ENCODE measurements at places on chromosomes 6 and 20. TPM values are rescaled to one million over a fixed set of nuclear protein-coding genes. Genes with fewer than 3 reads are reported as not detected.

- H3K36me3 ChIP-seq: no peaks in the 10 kb centered on the region
- no peak overlapping the region for H3K27ac ChIP-seq
- no peaks in the 10 kb centered on the region for H3K27me3 ChIP-seq
Measured at GRCh38 chr6:56832225-56832624, 122.7 kb upstream of the BEND6 start.

GRCh38 chr6:12136905-12137304 is 124.8 kb downstream of the HIVEP1 start:
- H3K4me3 ChIP-seq: no peak overlapping the region
- H3K27ac ChIP-seq: no peak overlapping the region
- no peaks in the 10 kb centered on the region for H3K4me1 ChIP-seq
- H3K27me3 ChIP-seq: no peaks in the 10 kb centered on the region
- no peak for DNase-seq

DNA sequence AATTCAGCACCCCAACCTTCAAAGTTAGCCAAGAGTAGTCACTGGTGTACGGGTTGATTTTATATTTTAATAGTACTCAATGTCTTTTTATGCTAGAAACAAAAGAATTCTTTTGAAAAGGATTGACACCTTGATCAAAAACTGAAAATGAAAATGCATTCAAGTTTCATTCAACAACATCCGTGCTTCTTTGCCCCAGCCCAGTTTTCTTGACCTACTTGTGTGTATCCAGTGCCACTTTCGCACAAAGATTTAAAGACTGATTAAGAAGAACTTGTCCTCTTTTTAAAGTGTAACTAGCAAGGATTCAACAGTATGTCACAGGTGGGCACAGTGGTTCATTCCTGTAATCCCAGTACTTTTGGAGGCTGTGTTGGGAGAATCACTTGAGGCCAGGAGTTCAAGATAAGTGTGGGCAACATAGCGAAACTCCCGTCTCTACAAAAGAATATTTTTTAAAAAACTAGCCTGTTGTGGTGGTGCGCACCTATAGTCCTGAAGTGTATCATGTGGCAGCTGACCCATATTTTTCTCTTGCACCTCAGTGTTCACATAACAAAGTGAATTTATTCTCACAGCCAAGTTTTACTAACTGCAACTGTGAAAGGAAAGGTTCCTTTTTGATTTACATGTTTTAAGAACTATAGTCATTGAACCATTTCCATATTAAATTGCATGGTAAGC is 22.7 kb upstream of the CD2AP start:
- H3K4me1 ChIP-seq: no peaks in the 10 kb centered on the region
- no peak overlapping the region for H3K4me3 ChIP-seq

DNA sequence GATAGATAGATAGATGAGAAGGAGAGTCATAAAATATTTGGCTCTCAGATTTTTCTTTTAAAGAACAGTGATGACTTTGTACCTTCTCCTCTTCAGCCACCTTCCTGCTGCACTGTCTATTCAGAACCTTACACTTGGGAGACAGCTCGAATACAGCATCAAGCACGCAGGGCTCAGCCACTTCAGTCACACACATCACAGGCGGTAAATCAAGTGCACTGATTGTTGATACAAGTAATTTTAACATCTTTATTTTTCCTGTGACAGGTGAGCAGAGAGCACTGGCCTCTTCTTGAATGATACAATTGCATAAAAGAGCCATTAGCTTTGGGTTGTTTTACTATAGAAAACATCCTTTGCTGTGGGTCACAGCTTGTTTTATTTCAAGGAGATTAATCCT is 1118.5 kb upstream of the EYS start:
- H3K27me3 ChIP-seq: no peaks in the 10 kb centered on the region
- no peak overlapping the region for H3K4me3 ChIP-seq
- no peak overlapping the region for H3K27ac ChIP-seq
- no peaks in the 10 kb centered on the region for H3K36me3 ChIP-seq

DNA sequence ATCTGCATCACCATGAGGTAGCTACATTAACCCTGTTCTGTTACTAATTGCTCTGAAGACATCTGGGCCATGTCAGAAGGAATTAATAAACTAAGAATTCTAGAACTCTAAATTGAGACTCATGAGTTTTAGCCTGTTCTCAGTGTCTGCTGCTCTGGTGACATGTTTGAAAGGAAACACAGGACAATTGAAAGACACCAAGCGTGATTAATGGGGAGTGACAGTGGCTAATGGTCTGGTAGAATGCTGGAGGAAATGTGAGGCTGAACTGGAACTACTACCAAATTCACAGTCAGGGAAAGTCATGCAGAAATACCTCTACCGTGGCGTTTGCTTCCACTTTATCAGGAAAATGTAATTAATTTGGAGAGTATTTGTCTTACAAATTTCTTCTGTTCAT is 140.0 kb downstream of the TBC1D7 start:
- DNase-seq: no peak
- no peak overlapping the region for H3K4me3 ChIP-seq
- no peaks in the 10 kb centered on the region for H3K36me3 ChIP-seq
- H3K27ac ChIP-seq: no peak overlapping the region
- no peaks in the 10 kb centered on the region for H3K4me1 ChIP-seq

GRCh38 chr20:63268671-63269439 is 3.8 kb upstream of the ARFGAP1 start:
- H3K27me3 ChIP-seq: peaks cover 30% of the 10 kb centered on the region
- H3K36me3 ChIP-seq: no peaks in the 10 kb centered on the region
- DNase-seq: no peak
- no peak overlapping the region for H3K27ac ChIP-seq
- peaks cover 8% of the 10 kb centered on the region for H3K4me1 ChIP-seq

- H3K4me1 ChIP-seq: no peaks in the 10 kb centered on the region
- H3K27me3 ChIP-seq: no peaks in the 10 kb centered on the region
- H3K4me3 ChIP-seq: no peak overlapping the region
- DNase-seq: no peak
Measured at GRCh38 chr6:112337209-112337638, 9.9 kb upstream of the RFPL4B start.

DNA sequence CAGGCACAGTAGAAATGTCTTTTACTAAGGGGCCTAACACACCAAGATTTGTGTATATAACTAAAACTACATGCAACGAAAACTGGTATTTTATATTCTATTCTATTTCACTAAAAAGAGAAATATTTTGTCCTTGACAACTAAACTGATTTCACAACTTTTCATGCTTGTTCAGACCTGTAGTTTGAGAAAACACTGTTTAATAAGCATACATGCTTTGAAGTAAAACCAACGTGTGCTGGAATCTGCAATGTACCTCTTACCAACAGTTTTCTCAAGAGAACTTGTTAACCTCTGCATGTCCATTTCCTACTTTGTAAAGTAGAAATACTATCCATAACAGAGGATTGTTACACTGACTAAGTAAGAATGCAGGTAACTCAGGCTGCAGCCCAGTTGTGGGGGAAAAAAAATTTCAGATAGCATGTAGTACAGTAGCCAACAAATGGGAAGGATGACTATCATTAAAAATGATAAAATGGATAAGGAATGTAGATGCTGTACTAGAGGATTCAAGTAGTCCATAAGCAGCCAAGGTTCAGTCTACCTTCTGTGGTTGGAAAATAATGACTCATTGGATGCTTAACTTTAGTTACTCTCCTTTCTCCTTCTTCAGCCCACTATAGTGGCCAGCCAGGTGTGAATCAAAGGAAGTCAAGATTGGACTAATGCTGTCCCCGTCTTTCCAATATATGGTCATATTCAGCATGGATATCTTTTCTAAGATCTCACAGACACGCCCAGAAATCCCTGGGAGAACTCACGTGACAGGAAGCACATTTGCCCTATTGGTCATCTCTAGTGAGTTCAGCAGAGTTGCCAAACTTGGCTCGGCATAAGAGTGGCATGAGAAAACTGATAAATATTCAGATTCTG is 65.2 kb downstream of the HFE start:
- peaks cover 2% of the 10 kb centered on the region for H3K36me3 ChIP-seq
- H3K27ac ChIP-seq: no peak overlapping the region
- no peak for DNase-seq
- H3K27me3 ChIP-seq: no peaks in the 10 kb centered on the region
- no peak overlapping the region for H3K4me3 ChIP-seq
- peaks cover 12% of the 10 kb centered on the region for H3K4me1 ChIP-seq

DNA sequence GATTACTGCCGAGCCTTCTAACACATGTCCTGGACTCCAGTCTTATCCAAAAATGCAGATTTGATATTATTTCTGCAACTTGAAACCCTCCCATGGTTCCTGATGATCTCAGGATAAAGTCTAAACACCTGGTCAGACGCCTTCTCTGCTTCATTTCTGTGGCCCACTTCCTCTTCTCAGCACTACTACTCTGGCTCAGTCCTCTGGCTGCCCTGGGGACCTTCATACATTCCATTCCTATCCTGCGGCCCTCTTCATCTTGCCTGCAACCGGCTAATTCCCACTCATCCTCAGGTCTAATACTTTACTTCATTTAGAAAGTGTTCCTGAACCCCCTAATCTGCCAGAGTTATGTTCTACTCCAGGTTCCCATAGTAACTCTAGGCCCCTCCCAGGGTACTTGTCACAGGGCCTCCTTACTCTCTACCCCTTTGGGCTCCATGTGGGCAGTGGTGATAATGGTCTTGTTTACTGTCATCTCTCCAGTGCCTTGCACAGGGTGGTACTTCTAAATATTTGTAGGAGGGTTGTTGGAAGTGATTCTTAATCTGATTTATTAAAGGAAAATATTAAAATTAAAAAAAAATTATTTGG is 18.9 kb downstream of the MAN1A1 start:
- H3K4me1 ChIP-seq: peaks cover 2% of the 10 kb centered on the region
- no peaks in the 10 kb centered on the region for H3K36me3 ChIP-seq
- no peak overlapping the region for H3K27ac ChIP-seq
- no peaks in the 10 kb centered on the region for H3K27me3 ChIP-seq
- no peak for DNase-seq

- no peaks in the 10 kb centered on the region for H3K36me3 ChIP-seq
- H3K4me1 ChIP-seq: no peaks in the 10 kb centered on the region
- no peak overlapping the region for H3K27ac ChIP-seq
- H3K4me3 ChIP-seq: no peak overlapping the region
Measured at GRCh38 chr20:2084703-2085102, 16.9 kb upstream of the STK35 start.

- H3K4me1 ChIP-seq: peaks cover 2% of the 10 kb centered on the region
- no peak overlapping the region for H3K27ac ChIP-seq
- no peak for DNase-seq
- H3K4me3 ChIP-seq: no peak overlapping the region
Measured at GRCh38 chr6:56914798-56915658, 39.9 kb upstream of the BEND6 start.

DNA sequence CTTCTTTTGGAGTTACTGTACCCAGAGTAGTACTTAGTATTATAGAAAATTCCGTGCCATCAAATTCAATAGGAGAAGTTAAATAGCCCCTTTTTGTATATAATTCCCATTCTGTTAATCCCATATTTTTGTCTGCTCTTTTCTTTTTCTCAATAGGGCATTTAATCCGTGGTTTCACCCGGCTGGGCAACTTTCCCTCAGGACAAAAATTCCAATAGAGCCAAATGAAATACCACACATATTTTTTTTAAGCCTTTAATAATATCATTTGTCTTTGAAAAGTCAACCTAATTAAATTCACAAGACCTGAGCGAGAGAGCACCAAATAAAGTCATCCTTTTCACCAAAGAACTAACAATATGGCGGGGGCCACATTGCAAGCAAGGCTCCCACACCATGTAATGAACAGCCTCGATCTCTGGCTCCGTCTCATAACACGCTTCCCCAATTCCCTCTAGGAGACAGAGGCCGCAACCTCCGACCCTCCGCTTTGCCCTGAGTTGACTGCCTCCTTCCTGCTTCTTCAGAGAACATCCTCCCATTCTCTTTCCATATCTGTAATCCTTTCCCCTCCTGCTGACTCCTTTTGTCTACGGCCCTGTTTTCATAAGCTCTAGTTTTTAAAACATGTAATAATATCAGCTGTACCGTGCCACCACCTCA is 13.6 kb downstream of the NHSL1 start:
- H3K27me3 ChIP-seq: no peaks in the 10 kb centered on the region
- H3K4me3 ChIP-seq: no peak overlapping the region
- H3K4me1 ChIP-seq: no peaks in the 10 kb centered on the region
- no peaks in the 10 kb centered on the region for H3K36me3 ChIP-seq

DNA sequence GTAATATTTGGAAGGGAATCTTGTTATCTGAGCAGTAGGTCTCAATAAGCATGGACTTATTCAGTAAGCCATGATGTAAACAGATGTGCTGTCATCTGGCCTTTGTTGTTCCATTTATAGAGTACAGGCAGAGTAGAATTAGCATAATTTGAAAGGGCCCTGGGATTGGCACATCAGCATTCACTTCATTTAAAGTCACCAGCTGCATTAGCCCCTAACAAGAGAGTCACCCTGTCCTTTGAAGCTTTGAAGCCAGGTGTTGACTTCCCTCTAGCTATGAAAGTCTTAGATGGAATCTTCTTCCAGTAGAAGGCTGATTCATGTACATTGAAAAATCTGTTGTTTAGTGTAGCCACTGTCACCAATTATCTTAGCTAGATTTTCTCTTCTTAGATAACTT is 95.9 kb downstream of the ANKRD6 start:
- no peaks in the 10 kb centered on the region for H3K27me3 ChIP-seq
- no peaks in the 10 kb centered on the region for H3K36me3 ChIP-seq
- H3K4me1 ChIP-seq: peaks cover 11% of the 10 kb centered on the region

DNA sequence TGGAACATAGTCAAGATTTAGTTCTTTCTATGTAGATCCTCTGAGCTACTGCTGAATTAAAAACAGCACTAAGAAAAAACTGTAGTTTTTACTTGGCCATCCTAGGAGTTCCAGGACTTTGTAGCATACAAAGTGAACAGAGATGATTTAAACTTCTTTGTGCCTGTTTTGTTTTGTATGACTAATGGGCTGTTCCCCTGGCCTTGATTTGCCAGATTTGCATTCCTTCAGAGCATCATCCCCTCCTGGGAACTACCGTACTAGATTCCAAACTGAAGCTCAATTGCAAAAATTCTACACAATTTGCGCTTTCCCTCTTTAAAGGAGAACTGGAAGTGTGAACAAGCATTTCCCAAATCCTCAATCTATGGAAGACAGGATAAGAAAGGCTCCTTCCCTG is 23.1 kb downstream of the ACOT13 start:
- no peak overlapping the region for H3K4me3 ChIP-seq
- H3K27me3 ChIP-seq: no peaks in the 10 kb centered on the region
- H3K36me3 ChIP-seq: no peaks in the 10 kb centered on the region
- no peak for DNase-seq
- H3K4me1 ChIP-seq: peaks cover 6% of the 10 kb centered on the region
- H3K27ac ChIP-seq: no peak overlapping the region

GRCh38 chr6:146041282-146041681 is 12.4 kb downstream of the GRM1 start:
- H3K27me3 ChIP-seq: no peaks in the 10 kb centered on the region
- no peaks in the 10 kb centered on the region for H3K4me1 ChIP-seq
- no peaks in the 10 kb centered on the region for H3K36me3 ChIP-seq
- H3K27ac ChIP-seq: no peak overlapping the region

- H3K4me3 ChIP-seq: no peak overlapping the region
- DNase-seq: no peak
- peaks cover 45% of the 10 kb centered on the region for H3K4me1 ChIP-seq
- peaks cover 5% of the 10 kb centered on the region for H3K36me3 ChIP-seq
- no peak overlapping the region for H3K27ac ChIP-seq
- H3K27me3 ChIP-seq: no peaks in the 10 kb centered on the region
Measured at GRCh38 chr6:139147628-139148027, 12.7 kb downstream of the HECA start.

- H3K27me3 ChIP-seq: no peaks in the 10 kb centered on the region
- H3K36me3 ChIP-seq: no peaks in the 10 kb centered on the region
- H3K4me1 ChIP-seq: no peaks in the 10 kb centered on the region
- no peak overlapping the region for H3K27ac ChIP-seq
- DNase-seq: no peak
Measured at GRCh38 chr6:71879016-71879415, 7.3 kb upstream of the RIMS1 start.

The MED23 gene
- 31.8 TPM for total RNA-seq

The SMOC2 gene
- total RNA-seq: 5.4 TPM

The SH3BGRL2 gene
- total RNA-seq: 3.8 TPM

The ZSCAN12 gene
- total RNA-seq: 9.6 TPM

The RIPOR3 gene
- 12.2 TPM for total RNA-seq
